ENCODE measurements at places on chromosomes 6 and 20.

GRCh38 chr20:42941629-42942028 is 248.1 kb downstream of the PTPRT start:
- DNase-seq: no peak

- DNase-seq: no peak
These were observed 26.0 kb downstream of the PTPRK start for GRCh38 chr6:128494440-128494839.

GRCh38 chr20:58896820-58897219 is 44.3 kb downstream of the GNAS start:
- no peak for DNase-seq

DNA sequence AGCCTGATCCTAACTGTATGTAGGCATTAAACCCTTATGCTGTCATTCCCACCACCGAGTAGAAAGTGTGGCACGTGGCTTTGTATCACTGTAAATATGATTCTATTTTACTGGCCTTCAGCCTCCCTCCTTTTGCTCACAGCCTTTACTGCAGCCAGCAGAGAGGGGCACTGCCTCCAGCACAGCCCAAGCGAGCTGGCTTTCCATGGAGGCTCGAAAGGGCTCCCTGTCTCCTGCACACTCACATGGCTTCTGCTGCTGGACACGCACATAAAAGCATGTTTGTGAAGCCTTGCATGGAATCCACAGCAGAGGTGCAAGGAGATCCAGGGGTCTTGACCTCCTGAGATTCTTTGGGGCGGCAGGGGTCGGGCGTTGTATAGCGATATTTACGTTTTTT is 51.3 kb downstream of the RNASET2 start:
- DNase-seq: no peak

DNA sequence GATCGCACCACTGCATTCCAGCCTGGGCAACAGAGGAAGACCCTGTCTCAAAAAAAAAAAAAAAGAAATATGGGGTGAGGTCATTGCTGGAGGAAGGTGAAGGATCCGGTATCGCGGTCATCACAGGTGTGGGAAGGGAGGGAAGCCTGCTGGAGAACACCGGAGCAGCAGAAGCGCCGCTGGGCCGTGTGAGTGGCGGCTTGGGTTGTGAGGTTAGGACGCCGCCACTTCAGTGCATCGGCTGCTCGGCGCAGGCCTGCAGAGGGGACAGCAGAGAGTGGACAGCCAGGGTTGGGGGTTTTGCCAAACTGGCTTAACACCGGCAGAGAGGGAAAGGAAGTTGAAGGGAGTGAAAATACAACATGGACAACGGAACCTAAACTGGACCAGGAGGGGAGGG is 5.4 kb downstream of the TLDC2 start:
- DNase-seq: no peak

DNA sequence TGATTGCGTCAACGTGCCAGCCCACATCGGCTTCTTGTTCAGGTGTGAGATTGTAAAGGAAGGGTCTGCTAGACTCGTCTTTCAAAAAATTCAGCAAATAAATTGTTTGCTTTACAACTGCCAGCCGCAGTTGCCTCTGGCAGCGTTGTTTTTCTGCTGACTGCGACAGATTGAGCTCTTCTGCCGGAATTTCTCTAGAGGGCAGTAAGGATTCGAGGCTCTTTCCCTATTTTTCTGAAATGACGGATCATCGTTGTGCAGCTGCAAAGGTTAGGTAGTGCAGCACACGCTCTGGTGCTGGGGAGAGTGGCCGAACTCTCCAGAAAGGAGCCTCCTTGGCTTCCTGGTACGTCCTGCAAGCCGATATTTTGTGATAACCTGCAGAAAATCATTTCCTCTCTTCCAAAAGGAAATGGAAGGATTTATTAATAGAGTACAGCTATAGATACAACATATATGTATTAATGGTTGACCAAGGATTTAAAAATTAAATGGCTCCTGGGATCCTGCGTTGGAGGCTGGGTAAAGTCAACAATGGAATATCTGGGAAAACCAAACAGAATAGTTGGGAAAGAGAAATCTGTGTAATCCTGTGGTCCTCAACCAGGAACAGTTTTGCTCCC is 121.9 kb upstream of the ZFP64 start:
- no peak for DNase-seq

DNA sequence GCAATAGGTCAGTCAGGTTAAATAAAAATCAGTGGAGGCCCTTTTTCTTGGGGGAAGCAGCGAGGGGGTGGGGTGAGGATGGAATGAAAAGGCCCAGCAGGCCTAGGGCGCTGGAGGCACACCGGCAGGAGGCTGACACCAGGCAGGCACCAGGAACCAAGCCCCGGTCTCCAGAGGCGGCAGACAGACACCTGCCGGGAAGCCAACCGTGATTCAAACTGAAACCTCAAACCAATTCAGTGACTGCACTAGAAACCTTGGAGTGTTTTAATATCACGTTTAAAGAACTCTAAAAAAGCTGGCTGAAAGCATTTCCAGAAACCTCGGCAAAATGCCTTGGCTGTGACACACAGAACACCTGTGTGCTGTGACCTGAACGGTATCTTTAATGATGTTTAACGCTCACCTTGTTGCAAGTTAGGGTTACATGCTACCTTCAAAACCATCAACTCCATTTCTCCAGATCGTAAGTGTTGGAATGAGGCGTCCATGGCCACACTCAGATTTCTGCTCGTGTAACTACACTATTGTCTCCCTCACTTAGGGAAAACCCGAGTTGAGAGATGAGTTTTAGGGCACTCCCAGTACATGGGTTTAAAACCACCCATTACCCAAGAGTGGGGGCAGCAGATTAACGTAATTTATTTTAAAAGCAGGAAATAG is 27.2 kb downstream of the DIDO1 start:
- DNase-seq: peak; percentile 36

DNA sequence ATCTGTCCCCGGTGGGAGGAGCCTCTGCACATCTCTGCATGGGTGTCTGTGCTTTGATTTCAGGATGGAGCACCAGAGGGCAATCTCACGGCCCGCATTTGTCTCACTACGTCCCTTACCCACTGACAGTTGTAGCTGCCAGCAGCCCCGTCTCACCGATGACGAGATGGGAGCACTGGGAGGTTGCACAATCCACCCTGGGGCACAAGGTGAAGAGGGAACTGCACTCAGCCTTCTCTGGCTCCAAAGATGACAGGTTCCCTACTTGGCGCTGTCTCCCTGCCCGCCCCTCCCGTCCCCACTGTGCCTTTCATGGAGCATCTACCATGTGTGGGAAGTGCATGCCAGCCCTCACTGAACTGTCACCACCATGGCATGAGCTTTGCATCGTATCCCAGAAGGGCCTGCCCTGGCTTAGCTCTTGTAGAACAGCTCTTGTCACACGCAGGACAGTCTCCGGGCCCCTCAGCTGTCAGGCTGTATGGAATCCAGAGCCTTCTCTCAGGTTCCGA is 99.9 kb upstream of the PMEPA1 start:
- no peak for DNase-seq

DNA sequence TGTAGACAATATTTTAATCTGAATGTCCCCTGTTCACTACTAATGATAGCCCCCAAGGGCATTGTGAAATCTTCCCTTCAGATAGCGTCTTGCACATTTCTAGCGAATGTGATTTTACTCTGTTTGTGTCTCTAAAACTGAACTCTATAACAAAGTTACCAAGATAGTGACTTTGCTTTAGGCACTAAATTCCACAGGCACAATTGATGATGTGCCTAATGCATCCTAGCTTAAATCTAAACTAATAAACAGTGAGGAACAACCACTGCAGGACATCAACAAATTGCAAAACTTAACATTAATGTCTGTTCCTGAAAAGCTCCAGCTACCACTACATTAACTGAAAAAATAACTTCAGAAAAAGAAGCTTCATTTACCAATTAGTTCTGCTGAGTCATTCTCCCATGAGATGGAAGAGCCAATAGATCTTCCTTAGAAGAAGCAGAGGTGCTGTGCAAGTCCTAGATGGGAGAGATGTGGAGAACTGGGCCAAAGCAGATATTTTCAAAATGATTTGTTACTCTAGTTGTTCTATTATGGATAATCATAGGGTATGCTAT is 1065.0 kb downstream of the EPHA7 start:
- no peak for DNase-seq

GRCh38 chr6:21767891-21768648 is 174.5 kb downstream of the SOX4 start:
- DNase-seq: no peak

GRCh38 chr6:31651602-31652191 is 764 bp downstream of the BAG6 start:
- DNase-seq: no peak

DNA sequence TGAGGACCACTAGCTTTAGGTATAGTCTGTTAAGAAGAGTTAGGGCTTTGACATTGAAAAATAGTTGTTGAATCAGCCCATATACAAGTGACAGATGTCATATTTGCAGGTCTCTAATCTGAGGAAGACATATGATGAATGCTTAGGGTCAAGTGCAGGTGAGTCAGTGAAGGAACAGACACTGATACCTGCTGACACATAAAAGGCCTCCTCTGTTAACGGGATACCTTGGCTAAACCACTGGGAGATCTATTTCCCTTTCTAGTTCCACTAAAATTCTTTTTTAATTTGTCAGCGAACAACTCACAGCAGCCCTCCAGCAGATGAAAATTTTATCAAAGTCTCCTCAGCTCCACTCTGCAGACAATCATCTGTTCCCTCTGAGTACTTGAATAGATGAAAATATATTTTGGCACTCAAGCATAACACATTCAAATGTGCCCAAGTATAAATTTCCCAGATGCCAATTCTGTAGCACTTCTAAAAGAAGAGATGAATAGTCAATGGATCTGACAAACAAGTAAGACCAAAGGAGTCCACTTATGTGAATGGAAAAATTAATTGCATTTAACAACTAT is 154.0 kb downstream of the KIF16B start:
- no peak for DNase-seq

GRCh38 chr6:126118936-126119335 is 132.6 kb downstream of the TRMT11 start:
- DNase-seq: no peak

- no peak for DNase-seq
These were observed 9.9 kb downstream of the TTI1 start for GRCh38 chr20:38023181-38024001.

DNA sequence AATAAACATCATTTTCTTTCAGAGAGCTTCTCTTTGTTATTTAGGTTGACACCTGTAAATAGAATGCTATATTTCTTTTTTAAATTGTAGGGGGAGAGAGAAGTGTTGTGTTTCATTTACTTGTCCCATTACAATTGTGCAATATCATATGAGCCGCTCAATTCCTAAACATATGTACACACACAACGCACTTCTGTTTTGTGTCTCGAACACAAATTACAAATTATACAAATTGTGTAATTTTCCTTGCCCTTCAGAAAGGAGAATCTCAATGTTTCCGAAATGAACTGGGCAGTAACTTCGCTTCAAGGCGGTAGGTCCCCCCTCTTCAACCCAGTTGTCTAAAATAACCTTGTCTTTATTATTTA is 2.6 kb upstream of the ABT1 start:
- no peak for DNase-seq

DNA sequence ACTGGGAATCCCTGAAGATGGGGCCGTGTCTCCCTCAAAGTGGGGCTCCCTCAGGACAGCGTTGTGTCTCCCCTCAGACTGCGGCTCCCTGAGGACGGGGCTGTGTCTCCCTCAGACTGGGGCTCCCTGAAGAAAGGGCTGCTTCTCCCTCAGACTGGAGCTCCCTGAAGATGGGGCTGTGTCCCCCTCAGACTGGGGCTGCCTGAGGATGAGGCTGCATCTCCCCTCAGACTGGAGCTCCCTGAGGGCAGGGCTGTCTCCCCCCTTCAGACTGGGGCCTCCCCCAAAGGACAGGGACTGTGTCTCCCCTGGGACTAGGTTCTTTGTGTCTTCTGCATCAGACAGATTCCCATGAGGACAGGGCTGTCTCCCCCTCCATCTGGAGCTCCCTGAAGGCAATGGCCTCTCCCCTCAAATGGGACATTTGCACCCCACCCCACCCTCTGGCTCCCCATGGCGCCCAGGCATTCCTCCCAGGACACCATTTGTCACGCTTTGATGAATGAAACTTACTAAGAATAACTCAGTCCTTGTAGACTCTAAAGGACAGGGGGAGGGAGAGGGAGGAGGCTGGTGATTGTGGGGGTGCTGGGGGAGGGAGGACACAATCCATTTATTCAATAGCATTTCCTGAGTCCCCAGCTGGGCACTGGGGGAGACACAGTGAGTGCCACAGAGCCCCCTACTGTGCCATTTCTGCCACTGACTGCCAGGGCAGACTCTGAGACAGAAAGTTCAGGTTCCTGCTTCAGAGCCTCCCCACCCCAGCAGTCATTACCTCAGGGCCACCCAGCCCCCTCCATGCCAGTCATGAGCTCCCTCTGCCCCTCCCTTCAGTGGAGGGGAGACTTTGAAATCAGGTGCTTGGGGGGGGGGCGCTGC is 122.4 kb downstream of the MRPL14 start:
- DNase-seq: no peak

DNA sequence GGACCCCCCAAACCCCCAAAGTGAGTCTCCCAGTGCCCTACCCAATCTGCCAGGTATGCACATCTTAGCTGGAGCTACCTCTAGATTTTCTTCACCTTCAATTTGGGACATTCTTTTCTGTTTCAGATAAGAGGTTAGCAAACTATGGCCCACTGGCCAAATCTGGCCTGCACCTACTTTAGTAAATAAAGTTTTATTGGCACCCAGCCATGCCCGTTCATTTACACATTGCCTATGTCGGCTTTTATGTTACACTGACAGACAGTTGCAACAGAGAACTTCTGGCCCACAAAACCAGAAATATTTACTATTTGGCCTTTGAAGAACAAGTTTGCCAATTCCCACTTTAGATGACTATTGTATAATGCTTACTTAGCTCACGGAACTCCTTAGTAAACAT is 55.9 kb upstream of the STX16 start:
- DNase-seq: no peak

DNA sequence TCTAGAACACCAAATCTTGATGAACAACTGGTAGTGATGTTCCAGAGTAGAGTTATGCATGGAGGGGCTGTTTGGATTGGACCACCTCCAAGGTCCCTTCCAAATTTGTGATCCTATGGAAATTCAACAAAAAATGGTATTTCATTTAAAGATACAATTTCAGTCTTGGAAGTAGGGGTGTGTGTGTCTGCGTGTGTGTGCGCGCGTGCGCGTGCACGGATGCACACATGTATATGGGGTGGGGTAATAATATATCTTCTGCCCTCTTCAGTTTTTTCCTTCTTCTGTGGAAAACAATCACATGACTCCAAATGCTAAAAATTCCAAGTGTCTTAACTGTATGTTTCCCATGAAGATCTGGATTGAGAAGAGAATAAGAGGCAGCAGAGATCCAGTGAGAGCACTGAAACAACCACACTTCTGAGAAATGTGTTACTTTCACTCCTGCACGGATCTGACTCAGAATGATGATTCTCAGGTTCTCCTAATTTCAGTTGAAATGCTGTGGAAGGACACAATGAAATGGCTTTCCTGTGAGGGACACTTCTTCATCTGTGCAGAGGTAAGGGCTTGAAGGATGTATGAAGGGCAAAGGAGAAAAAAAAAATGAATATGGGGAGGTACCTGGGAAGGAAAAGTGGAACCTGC is 10.6 kb upstream of the IL17F start:
- DNase-seq: no peak

DNA sequence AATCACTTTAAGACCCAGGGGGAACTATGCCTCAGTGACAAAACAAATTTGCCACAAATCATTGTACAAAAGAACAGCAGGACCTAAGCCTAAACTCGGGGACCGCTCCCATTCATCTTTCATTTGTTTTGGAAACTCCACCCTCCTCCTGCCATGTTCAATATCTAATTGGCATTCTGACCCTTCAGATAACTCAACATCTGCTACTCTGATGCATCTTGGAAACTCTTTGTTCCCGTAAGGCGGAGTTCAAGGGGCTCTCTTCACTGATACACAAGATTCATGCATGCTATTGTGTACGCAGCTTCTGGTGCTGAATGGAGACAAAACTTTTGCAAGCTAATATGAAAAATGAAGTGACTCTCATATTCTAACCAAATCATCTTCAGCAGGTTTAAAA is 187.6 kb downstream of the ZFP64 start:
- no peak for DNase-seq
